ENCODE measurements at places on chromosomes 11 and 22.

DNA sequence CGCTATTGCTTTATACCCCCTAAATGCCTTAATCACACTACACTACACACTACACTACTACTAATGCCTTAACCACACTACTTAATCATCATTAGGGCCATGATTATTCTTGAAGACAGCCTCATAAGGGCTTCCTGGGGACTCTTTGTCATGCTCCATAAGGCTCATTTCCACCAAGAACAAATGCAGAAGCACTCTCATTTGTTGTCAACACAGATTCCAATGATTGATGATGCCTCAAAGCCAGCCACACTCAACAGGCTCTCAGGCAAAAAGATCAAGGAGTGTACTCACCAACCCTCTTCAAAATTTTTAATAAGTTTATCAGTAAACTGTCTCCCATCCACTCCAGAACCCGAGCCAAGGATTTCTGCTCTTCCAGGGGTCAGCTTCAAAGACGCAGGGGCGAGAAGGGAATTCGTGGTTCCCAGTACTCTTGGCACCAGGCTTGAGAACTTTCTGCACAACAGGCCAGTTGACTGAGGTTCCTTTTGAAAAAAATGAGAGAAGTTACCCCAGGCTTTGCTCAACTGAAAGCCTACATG lies 204.7 kb upstream of the GUCY1A2 start:
- DNase-seq, result no peak

- no peak for DNase-seq
Observed at GRCh38 chr22:43532301-43533155, 120.7 kb downstream of the MPPED1 start.

- DNase-seq, result no peak
Observed at GRCh38 chr11:125948278-125949051, 2.6 kb downstream of the VSIG10L2 start.

GRCh38 chr22:20130319-20130718 lies 1.3 kb upstream of the ZDHHC8 start:
- DNase-seq, result no peak

DNA sequence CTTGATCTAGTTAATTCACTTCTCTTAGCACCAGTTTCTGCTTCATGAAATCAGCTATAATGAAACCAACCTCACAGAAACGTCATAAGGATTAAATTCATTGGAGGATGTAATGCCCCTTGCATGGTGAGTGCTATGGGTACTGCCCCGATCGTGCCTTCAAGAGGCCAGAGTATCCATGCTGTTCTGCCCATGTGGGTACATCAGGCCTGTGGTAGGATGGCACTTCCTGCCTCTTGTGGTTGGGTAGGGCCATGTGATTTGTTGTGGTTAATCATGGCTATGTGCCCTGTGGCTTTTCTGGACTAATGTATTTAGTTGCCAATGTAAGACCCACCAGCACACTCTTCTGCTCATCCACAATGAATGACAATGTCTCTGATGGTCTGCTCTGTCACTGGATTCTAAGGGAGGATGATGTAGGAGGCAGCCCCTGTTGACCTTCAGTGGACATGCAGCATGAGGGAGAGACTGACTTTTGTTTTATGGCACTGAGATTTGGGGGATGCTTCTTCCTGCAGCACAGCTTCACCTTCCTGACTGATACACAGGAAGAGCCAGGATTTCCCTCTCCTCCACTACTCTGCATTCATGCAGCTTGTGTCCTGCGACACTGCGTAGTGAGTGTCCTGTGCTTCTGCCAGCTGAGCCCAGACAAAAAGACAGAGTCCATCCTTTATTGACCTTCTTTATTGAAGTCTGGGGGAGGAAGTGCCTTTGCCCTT lies 66.2 kb downstream of the DHCR7 start:
- no peak for DNase-seq

DNA sequence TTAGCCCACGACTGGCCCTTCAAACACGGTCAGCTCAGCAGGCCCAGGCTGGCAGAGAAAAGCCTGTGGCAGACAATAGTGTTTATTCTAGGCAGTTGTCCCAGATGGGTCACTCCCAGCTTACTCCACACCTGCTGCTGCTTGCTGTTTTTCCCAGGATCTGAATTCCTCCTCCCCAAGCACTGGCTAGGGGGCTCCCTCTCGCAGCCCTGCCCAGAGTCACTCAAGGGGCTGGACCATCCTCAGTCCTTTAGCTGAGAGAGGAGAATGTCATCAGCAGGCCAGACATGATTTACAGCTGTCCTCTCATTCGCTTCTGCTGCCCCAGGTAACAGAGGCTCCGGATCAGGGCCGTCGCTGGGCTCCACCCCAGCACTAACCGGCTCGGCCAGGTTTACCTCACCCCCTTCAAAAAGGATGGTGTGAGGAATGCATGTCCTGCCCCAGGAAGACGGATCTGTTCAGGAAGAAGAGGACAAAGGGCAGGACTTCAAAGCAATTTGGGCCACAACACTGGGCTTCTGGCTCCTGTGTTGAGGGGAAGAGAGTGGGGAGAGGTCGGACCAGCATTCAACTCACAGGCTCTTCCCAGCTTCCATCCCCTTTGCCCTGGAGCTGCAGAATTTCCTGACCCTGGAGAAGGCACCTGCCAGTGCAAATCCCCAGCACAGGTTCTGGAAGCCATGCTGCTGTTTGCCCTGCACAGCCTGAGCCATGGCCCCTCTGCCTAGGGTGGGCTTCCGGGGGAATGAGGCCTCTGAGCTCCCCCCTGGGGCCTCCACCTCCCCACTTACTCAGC lies 59.7 kb upstream of the BARX2 start:
- no peak for DNase-seq

- no peak for DNase-seq
Observed at GRCh38 chr11:57641011-57641807, 8.5 kb downstream of the YPEL4 start.

DNA sequence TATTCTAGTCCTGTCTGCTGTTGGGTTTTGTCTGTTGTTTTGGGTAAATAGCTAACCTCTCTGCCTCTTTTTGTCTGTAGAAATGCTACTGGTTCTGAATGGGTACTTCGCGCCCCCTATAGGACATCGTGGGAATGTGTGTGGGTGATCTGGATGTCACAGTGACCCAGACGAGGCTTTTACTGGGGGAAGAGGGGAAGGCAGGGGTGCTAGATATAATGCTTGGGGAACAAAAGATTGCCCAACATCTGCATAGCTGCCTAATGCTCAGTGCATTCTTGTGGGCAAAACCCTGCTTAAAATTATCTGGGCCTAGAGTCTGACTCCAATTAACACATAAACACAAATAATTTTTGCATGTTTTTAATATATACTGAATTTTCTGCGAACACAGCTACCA lies 57.7 kb downstream of the BMAL1 start:
- no peak for DNase-seq

DNA sequence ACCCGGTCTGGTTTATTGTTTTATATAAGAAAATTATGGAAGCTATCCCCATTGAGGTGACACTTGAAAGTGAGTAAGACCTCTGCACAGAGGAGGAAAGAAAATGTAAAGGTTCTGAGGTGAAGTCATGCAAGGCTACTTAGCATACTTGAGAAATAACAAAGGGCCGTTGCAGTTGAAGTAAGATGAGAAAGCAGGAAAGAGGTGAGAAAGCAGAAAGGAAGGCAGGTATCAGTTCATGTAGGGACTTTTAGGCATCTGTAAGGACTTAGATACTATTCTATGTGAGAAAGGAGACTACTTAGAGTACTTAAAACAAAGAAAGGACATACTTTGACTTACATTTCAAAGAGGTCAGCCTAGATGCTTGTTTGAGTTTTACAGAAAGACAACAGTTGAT lies 84.7 kb downstream of the CASP12 start:
- no peak for DNase-seq

DNA sequence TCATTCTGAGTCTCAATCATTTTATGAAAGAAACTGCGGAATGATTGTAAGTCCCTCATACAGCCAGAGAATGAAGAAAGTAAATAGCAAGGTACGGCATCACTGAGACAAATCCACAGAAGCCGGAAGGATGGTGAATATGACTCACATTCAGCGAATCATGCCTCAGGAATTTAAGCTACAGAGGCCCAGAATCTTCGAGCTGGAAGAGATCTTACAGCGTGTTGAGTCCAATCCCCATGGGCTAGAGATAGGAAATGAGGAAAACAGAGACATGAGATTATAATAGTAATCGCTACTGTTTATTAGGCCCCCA lies 173.2 kb downstream of the KIF18A start:
- no peak for DNase-seq

GRCh38 chr11:1015826-1016545 lies 20.5 kb downstream of the MUC6 start:
- no peak for DNase-seq

DNA sequence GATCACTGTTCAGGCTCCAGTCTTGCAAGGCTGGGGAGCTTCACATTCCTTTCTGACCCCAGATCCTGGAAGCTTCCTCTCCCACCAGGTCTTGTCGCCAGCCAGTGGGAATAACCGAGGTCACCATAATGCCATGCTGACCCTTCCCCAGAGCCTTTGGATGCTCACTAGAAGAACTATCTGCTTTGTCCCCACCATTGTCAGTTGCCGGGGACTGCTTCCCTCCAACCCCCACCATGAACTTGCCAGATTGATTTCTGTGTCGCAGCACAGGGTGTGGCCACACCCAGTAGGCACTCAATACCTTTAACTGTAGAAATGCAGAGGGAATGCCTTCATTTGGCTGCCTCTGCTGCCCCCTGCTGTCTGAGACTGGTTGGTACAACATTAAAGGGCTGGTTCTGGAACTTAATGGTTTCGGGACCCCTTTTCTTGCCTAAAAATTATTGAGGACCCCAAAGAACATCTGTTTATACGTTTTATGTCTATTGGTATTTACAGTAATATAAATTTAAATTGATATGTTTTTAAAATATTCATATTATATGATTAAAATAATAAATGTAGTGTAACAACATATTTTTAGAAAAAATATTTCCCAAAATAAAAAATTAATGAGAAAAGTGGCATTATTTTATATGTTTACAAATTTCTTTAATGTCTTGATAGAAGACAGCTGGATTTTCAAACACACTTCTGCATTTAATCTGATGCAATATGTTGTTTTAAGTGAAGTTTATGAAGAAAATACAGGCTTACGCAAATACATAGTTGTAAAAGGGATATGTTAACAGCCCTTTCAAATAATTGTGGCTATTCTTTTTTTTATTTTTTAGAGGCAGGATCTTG lies 6.7 kb upstream of the GDPD5 start:
- DNase-seq, result no peak

DNA sequence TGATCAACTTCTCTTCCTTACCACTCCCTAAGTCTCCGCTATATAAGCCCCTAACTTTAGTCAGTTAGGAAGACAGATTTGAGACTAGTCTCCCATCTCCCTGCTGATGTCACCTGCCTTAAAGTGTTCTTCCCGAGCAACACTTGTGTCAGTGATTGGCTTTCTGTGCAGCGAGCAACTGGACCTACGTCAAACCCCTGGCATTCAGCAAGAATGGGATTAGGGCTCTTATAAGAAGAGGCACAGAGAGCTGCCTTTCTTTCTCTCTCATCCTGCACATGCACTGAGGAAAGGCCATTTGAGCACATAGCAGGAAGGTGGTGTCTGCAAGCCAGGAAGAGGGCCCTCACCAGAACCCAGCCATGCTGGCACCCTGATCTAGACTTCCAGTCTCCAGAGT lies 116.6 kb upstream of the THY1 start:
- no peak for DNase-seq

- no peak for DNase-seq
Observed at GRCh38 chr11:127233998-127234397, 233.4 kb upstream of the KIRREL3 start.

- DNase-seq, result no peak
Observed at GRCh38 chr22:29842740-29843139, 4.7 kb upstream of the ASCC2 start.

DNA sequence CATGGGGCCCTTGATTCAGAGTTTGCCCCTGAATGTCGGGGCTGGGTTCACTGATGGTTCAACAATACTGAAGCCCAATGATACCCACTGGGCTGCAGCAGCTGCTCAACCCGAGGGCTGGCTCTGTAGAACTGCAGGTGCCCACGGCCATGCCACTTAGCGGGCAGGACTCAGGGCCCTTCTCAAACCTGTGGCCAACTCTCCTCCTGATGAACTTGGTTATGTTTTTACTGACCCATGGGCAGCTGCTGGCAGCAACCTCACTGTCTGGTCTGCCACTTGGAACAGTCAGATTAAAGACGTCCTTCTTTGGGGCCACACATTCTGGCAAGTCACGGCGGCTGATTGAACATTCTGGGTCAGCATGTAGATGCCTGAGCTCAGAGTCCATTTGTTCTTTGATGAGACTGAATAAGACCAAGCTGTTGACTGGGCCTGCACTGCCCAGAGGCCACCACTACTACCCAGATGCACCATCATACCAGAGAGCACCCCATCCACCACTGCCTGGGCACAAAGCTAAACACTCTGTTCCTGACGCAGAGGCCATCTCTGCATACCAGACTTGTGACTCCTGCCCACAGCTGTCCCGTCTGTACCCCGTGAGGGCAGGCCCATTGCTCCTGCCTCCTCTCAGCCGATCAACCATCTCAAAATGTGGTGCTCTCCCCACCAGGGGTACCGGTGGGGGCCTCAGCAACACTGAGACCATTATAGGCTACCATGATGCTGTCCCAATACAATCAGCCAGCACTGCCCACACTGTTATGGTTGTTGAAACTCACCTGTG lies 67.8 kb downstream of the SHANK2 start:
- no peak for DNase-seq

- DNase-seq, result no peak
Observed at GRCh38 chr22:35838855-35839576, 121.3 kb downstream of the APOL5 start.

GRCh38 chr11:46382646-46383403 lies 1.4 kb downstream of the MDK start:
- no peak for DNase-seq

DNA sequence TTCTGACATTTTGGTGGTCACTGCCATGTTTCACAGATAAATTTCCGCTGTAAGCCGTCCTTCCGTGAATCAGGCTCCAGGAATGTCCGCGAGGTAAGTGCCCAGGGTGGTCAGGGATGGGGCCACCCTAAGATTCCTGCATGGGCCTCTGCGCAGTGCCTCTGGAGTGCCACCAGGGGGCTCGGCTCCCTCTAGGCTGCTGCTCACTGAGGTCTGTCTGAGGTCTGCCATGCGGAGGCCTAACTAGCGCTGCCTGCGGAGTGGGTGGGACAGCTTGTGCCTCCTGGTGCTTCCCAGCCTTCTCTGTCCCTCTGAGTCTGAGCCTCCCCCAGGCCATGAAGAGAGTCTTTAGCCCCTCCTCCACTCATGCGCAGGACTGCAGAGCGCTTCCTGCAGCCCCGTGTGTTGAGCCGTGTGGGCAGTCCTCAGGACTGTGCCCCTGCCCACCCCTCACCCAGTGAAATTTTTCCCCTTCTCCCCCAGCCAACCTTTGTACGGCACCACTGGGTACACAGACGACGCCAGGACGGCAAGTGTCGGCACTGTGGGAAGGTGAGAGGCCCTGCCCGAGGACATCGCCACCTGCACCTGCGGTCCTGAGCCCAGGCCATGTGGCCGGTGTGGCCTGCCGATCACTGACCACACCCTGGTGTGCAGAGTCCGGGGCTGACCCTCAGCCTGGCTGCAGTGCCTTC lies 11.9 kb upstream of the MDK start:
- no peak for DNase-seq

Data from esophagus squamous epithelium (tissue), 5 donors.